HS-27A (cell line): ENCODE measurements at places on chromosomes 4 and X.

GRCh38 chr4:180664766-180665368 is 1578.3 kb upstream of the TENM3 start:
- peak; percentile 26 for DNase-seq

GRCh38 chrX:389021-389441 is 2.3 kb upstream of the PPP2R3B start:
- DNase-seq = no peak

GRCh38 chr4:184510401-184510800 is 36.1 kb upstream of the IRF2 start:
- DNase-seq = no peak

DNA sequence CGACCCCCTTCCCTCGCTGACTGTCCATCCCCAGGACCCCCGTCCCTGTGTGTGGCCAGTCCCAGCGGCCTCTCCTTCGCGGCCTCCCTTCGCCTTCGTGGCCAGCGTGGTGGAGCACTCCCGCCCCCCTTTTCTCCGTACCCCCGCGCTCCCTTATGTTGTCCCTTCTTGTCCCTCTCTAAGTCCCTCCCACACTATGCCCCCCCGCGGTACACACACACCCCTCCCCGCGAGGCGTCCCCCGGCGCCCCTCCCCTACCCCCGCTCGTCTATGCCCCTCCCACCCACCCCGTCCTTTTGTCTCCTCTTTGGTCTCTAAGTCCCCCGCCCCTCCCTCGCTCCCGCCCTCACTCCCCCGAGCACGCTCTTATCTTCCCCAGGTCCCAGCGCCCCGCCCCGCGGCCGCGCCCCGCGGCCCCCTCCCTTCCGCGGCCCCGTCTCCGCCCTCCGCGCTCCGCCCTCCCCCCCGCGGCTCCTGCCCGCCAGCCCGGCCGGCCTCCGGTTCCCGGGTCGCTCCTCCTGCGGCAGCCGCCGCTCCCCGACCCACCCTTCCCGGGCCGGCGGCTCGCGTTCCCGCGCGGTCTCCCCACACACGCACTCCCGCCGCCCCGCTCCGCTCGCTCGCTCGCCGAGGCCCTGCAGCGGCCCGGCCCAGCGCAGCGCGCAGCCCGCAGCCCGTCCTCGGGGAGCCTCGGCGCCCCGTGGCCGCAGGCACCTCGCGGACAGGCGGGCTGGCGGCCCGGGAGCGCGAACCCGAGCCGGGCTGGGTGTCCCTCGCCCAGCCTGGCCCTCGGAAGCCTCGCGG is 26.3 kb downstream of the UTP14A start:
- peak; percentile 22 for DNase-seq

DNA sequence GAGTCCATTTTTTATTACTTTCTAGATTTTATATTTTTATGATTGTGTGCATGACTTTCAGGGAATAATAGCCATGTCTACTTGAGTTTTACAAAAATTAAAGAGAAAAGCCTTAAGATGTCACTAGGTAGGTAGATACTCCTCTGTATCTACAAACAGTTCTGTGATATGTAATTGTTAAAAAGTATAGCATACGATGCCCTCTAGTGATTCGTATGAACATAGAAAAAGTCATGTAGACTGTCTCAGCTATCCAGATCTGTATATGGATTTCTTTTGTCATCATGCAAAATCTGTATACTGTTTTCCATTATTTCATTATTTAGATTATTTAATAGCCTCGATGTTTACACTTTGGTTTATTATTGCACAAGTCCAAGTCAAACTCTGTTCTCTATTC is 856.6 kb downstream of the CENPC start:
- DNase-seq = peak; percentile 41
